T-cell (primary cell): ENCODE measurements at places on chromosomes 4 and X.

DNA sequence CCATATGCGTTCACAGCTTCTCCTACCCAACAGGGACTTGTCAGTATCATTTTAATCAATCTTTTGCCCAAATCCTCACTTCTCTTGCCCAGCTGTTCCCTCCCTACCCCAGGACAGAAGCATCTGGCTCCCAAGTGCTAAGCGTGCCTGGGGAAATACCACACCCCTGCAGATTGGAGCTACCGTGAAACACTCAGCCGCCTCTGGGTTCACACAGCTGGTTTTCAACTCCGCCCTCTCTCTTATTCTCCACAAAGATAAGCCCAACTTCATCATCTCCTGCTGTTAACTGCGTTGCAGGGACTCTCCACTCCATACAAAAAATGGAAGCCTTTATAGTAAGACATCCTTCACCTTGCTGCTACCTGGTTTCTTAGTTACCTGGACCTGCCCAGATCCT is 147.3 kb upstream of the FTHL17 start:
- no peak for DNase-seq

GRCh38 chr4:87717276-87718031 is 67.4 kb downstream of the DMP1 start:
- DNase-seq, result no peak

- no peak for DNase-seq
Observed at GRCh38 chr4:105158837-105159236, 12.2 kb downstream of the TET2 start.

DNA sequence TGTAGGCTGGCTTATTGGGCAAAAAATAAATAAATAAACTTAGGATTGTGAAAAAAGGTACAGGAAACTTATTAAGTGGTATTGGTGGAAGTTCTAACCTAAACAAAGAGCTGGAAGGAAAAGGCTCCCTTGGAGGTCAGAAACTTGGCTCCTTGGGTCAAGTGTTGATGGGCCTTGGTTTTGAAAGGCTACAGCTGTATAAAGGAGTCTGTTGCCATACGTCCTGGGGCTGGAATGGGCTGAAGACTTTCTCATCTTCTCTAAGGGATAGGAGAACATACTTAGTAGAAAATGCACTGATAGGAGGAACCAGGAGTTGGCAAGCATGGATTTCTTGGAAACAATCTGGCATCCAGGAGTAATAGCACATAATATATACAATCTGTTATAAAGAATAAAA is 56.6 kb downstream of the PDLIM5 start:
- DNase-seq, result no peak

DNA sequence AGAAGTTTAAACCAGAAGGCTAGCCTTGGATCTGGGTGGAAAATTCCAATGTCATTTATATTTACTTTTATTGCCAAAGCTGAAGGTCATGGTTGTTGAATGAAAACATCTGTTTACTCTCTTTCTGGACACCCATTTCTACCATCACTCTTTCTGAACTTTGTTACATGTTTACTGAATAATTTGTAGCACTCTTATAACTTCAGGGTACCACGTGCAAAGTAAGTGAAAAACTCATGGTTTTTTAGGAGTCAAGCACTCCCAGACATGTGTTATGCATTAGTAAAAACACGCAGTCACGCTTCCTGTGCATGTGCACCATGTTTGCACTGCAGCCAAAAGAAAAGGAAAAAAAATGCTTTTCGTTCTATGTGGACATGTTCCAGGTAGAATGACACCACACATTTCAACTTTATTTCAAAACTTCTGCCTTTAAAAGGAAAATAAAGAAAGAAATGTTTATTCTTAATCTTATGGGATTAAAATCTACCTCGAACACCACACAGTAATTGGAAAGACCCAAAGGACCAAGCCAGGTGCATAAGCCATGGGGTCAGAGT is 31.4 kb upstream of the ADH1C start:
- DNase-seq, result no peak

- DNase-seq, result no peak
Observed at GRCh38 chrX:17442898-17443297, 67.9 kb downstream of the NHS start.

GRCh38 chr4:98641906-98642668 is 16.3 kb downstream of the TSPAN5 start:
- DNase-seq, result no peak

DNA sequence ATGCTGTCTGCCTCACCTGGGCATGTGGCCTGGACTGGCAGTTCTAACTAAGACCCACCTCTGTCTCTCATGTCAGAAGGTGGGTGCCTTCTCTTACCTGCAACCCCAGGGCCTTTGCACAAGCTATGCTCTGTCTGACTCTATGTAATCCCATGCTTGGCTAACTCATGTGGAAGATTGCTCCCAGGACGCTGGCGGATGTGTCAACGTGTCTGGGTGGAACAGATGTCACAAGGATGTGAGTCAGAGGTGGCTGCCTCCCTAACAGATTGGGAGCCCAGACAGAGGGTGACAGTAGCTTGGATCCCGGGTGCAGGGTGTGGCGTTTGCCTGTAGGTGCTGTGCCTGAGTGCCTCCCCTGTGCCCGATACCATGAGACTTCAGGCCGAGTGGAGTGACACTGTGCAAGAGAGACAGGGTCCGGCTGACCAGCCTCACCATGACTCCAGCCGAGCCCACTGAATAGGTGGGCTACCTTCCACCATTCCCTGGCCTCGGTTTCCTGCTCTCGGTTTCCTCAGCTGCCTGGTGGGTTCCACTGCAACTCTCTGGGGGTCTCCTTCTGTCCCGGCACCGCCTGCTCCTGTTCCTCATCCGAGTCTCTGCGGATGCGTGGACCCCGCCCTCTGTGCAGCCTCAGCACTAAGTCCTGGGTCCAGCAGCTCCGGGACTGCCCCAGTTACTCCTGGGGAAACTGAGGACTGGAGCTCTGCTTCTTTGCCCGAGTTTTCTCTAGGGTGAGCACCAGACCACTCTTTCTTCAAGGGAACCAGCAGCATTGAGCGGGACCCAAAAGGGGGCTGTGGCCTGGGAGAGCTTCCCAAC is 11.0 kb downstream of the SH3BP2 start:
- DNase-seq, result no peak

- DNase-seq, result no peak
Observed at GRCh38 chrX:134373736-134374135, 86.2 kb upstream of the HPRT1 start.

GRCh38 chr4:81631958-81632441 is 160.3 kb upstream of the RASGEF1B start:
- no peak for DNase-seq

GRCh38 chr4:61923179-61923578 is 723.1 kb downstream of the ADGRL3 start:
- no peak for DNase-seq

- DNase-seq, result no peak
Observed at GRCh38 chrX:22429704-22430103, 157.0 kb downstream of the CBLL2 start.

GRCh38 chrX:24494647-24495075 is 29.6 kb downstream of the PDK3 start:
- no peak for DNase-seq

- DNase-seq, result no peak
Observed at GRCh38 chr4:3526456-3526855, 5.8 kb downstream of the LRPAP1 start.

- no peak for DNase-seq
Observed at GRCh38 chr4:1502976-1503375, 96.7 kb upstream of the NKX1-1 start.

DNA sequence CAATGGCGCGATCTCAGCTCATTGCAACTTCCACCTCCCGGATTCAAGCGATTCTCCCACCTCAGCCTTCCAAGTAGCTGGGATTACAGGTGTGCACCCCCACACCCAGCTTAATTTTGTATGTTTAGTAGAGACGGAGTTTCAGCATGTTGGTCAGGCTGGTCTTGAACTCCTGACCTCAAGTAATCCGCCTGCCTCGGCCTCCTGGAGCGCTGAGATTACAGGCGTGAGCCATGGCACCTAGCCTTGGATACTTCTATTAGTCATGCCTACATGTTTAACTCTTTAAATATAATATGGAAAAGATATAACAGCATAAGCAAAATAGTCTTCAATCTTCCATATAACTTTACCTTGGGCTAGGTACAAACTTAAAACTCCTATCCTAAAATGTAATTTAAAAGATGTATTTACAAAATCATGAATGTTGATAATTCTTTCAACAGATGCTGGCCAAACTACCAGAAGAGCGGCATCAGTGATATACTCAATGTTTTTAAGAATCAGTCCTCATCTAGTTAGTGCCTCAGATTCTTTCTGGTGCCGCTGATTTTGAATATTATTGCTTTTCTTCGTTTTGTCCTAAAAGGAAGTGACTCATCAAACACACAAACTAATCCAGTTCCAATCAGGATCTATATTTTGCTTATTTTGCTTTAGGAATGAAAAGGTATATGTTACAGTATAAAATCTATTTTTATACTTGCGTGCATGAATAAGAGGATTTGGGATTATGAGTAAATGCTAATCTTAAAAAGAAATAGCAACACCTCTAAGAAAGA is 23.7 kb downstream of the FAM241A start:
- no peak for DNase-seq

DNA sequence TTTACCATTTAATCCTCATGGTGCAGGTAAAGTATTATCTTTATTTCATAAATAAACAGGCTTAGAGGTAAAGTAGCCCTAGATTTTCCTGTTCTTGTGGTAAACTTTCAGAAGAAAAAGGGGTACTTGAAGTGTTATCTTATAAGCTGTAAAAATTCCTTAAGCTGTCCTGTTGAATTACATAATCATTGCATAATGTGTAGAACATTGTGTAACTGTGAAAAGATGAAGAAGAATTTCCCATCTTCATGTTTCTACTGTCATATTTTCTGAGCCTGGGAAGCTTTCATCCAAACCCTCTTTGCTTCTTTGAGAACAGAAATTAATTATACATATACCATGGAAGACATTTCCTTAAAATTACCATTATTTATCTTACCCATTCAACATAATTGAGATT is 90.5 kb downstream of the ELOVL6 start:
- DNase-seq, result no peak

DNA sequence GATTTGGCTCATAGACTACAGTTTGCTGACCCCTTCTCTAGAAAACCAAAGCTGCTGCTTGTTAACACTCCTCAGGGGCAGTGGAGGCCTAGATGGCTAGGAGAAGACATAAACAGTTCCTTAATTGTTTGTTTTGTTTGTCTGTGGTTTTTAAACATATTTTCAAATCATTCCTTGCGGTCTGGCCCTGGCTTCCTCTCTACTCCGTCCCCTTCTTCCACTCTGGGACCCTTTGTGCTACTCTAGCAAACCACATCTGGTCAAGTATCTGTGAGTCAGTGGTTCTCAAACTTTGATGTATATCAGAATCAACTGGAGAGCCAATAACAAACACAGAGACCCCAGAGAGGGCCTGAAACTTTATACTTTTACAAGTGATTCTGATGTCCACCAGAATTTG is 36.1 kb downstream of the FRMPD4 start:
- no peak for DNase-seq

DNA sequence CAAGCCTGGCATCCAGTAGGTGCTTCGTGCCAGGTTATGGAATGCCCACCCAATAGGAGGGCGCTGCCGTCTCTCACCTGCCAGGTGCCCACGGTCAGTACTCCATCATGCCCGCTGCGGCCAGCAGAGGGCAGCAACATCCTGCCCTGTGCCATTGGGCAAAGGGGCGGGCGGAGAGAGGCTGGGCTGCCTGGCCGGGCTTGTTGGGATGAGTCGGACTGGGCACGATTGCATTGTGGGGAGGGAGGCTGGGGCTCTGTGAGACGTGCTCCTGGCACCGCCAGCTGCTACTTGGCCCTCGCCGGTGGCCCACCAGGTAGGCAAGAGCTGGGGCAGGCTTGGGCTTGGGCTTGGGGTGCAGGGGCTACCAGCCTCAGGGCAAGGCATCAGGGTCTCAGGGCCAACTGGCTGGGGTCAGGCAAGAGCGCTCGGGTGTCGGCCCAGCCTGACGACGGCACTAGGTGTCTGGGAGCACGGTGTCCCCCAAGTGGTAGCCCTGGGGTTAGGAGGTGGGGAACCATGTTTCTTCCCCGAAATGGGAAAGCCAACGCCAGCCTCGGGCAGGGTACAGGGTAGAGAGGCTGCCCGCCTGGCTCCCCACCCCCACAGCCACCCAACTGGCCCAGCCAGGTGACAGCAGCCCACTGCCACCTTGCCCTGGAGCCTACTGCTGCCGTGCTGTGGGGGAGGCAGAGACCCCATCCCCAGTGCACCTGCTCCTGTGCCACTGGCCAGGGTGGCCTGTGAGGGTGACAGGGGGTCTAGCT is at the start of gene PLXNB3:
Gene PLXNB3, plus strand, starts transcription at position 261 of the 767 bp plus-strand sequence. CDS start 1,287 bp downstream, outside the sequence.
- peak; percentile 70 for DNase-seq

GRCh38 chr4:36320117-36320896 is 38.9 kb downstream of the DTHD1 start:
- DNase-seq, result no peak

GRCh38 chr4:112361181-112361791 is 64.1 kb downstream of the ALPK1 start:
- DNase-seq, result no peak

- DNase-seq, result no peak
Observed at GRCh38 chr4:11831739-11832138, 403.0 kb upstream of the HS3ST1 start.

- no peak for DNase-seq
Observed at GRCh38 chrX:40318801-40319200, 221.0 kb upstream of the BCOR start.

DNA sequence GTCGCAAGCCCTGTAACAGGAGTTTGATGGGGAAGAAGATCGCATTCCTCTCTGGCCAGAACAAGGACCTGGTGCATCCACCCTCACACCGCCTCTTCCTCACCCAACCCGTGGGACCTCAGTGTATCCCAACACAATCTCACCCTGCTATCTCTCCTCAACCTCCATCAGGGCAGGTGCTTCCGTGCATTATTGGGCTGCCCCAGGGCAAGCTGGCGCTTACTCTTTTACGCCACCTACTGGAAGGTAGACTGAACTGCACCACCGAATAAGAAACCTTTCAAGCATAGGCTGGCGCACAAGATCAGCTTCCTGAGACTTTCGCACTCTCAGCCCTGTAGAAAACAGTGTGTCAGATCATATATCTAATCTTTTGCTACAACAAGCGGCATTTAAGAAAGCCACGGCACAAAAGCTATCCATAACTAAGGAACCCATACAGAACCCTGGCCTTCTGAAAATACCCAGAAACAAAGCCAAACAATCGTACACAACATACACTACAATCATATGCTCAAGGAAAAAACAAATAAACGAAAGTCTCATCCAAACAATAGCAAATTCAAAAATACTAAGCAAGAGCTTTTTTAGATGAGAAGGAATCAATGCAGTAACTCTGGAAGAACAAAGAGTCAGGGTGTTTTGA is 209.3 kb downstream of the UGT8 start:
- DNase-seq, result peak; percentile 4

- DNase-seq, result no peak
Observed at GRCh38 chr4:78205591-78205990, 148.5 kb downstream of the FRAS1 start.

GRCh38 chr4:555566-556275 is 20.4 kb downstream of the TMEM271 start:
- DNase-seq, result no peak

GRCh38 chr4:40789031-40789430 is 39.3 kb downstream of the NSUN7 start:
- no peak for DNase-seq

DNA sequence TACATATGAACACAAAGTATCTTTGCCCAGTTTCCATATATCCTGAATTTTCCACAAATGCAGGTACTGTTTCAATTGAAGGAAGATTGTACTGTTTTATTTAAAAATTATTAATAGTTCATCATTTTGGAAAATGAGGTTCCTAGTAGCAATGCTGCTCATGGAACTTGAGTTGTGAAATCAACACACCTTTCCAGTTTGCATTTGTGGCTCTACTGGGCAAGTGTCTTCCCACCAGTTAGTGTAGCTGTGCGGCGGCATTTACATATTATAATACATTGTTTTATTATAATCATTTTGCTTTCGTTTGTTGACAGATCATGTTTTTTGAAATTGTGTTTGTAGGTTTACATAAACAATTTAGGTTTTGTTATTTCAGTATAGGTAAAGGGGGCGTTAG is 2.0 kb upstream of the DDX3X start:
- no peak for DNase-seq
